ENCODE measurements at places on chromosomes 6 and 20.
A peak's percentile ranks its signal among the peaks of the same experiment; 100 is the strongest.

GRCh38 chr6:158910484-158911440 lies 89.2 kb downstream of the RSPH3 start:
- no peak for DNase-seq

DNA sequence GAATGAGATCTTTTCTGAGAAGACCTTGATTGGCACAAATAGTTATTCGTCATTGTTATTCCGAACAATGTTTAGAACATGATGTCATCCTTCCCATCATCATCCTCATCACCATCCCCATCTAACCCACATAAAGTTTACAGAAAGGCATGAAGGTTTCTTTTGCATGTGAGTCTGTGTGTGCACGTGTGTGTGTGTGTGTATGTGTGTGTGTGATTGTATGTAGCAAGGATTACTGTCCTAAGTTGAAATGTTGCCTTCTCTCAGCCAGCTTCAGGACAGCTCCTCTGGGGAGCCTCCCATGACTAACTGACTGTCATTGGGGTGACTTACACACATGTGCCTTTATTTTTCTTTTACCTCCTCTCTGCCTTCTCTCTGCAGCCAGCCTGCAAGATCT lies 113.5 kb downstream of the SLC22A3 start:
- no peak for DNase-seq

GRCh38 chr20:25011831-25012241 lies 19.3 kb upstream of the APMAP start:
- no peak for DNase-seq

DNA sequence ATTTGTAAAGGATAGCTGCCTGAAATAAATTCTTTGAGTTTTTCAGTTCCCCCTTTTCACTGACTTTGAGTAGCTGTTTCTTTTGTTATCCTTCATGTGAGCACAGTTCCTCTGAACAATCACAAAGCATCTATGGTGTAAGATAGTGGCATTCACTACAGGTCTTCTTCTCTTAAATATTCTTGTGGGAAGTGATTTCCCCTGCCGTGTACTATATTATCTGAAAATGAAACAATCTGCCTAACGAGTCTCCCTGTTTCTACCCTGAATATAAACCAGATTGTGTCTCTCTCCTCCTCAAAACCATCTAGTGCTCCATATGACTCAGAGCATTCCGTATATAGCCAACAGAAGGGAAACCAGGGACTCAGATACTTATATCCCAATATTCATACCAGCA lies 380.1 kb upstream of the SOX4 start:
- DNase-seq = no peak

- peak; percentile 47 for DNase-seq
Measured at GRCh38 chr20:62822788-62823651, 6.2 kb downstream of the COL9A3 start.

GRCh38 chr6:123648723-123649122 lies 12.0 kb upstream of the TRDN start:
- DNase-seq = no peak

GRCh38 chr6:141594874-141595273 lies 537.9 kb upstream of the GJE1 start:
- no peak for DNase-seq

DNA sequence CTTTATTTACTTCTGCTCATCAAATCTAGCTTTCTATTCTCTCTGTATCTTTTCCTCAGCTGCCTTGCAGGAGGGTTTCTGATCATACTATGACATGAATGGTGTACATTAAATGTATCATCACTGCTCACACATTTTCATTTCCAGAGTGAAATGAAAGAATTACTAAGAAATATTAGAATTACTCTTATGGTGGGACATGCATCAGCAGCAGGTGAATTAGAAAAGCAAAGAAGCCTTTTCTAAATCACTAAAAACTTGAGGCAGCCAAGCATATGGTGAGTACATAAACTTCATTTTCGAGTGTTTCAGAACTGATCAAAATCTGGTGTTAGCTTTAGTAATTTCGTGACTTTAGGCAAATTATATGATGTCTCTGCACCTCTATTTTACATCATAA lies 23.6 kb downstream of the IL17A start:
- DNase-seq = no peak

GRCh38 chr6:137121401-137121997 lies 51.9 kb downstream of the IL22RA2 start:
- no peak for DNase-seq

GRCh38 chr6:30234356-30234755 lies 21.1 kb upstream of the TRIM26 start:
- DNase-seq = no peak

DNA sequence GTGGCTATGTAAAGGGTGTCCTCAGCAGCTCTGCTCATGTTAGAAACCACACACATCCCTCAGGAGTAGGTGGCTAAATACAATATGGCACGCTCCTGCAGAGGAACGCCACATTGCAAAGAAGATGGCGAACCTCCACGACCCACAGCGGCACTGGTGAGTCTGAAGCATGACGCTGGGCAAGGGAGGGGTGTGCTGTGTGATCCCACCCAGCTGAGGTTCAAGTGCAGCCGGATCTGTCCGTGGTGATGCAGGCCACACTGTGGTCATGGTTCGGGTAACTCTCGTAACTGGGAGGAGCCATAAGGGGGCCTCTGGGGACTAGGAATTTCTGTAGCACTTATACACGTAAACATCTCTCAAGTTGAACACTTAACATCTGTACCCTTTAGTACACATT lies 23.4 kb upstream of the APMAP start:
- DNase-seq = no peak

DNA sequence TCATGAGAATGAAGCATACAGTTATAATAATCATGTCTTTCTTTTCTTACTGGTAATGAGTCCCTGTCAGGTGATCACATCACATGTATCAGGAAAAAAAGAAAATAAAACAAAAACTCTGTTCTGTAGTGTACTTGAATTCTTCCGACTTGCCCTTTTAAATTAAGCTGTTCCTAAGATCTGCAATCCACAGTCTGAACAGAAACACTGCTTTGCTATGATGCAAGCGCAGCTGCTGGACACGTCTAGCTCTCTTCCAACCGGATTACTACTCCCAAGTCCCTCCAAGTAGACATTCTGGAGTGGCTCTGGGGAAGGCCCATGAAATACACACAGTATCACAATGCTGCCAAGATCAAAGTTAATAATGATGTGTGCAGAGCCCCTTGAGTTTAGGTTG lies 83.7 kb downstream of the FYN start:
- DNase-seq = no peak

GRCh38 chr20:23125625-23126191 lies 39.6 kb upstream of the CD93 start:
- DNase-seq = no peak

DNA sequence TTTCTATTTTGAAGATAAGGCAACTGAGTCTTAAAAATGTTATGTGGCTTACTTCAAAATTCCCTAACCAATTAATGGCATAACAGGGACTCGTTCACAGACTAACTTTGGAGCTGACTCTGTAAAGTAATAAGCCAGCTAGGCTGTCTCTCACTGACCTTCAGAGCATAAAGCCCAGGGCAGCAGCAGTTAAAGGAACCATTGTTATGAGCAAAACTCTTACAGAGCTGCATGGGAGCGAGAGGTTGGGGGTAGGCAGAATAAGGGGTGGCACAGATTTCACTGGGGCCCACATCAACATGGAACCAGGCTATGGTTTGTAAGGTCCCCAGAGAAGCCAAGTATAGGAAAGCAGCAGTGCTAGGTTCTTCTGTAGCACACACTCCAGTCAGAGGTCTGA lies 637.8 kb downstream of the RFPL4B start:
- no peak for DNase-seq

DNA sequence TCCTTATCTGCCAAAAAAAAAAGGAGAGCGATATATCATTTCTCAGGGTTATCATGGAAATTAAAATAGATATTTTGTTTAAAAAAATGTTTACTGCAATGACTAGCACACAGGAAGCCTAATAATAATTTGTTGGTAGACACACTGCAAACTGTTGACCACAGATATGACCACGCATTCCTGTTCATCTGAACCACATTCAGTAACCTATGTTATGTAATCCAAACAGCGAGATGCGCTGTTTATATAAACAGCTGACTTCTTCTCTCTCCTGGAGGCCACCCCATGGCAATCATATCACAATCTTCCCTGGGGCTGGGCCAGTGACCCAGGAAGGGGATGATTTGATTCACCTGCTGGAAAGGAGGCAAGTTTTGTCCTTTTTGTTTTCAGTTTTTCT lies 129.3 kb upstream of the UST start:
- DNase-seq = no peak

DNA sequence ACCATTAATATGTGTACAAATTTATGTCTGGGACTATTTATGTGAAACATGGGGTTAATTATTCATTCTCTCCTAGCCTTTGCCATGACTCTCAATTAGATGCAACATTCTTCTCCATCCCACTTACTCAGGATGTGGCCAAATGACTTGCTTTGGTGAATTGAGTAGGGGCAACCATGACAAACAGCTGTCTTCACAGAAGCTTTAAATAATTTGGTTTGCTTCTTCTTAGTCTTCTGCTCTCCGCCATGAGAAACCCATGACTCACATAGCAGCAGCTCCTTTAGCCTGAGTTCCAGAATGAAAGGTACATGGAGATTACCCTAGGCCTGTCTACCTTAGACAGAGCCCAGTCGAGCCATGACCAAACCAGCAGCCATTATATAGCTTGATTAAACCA lies 74.7 kb downstream of the FRK start:
- no peak for DNase-seq

DNA sequence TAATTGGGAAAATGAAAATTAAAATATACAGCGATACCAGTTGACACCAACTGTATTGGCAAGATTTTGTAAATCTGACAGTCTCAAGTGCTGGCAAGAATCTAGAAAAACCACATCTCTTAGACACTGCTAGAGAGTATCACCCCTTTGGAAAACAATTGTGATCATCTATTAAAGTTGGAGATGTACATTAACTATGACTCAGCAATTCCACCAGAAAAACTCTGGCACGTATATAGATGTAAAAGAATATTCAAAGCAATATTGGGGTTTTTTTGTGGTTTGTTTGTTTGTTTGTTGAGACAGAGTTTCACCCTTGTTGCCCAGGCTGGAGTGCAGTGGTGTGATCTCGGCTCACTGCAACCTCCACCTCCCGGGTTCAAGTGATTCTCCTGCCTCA lies 142.9 kb downstream of the HACE1 start:
- no peak for DNase-seq

DNA sequence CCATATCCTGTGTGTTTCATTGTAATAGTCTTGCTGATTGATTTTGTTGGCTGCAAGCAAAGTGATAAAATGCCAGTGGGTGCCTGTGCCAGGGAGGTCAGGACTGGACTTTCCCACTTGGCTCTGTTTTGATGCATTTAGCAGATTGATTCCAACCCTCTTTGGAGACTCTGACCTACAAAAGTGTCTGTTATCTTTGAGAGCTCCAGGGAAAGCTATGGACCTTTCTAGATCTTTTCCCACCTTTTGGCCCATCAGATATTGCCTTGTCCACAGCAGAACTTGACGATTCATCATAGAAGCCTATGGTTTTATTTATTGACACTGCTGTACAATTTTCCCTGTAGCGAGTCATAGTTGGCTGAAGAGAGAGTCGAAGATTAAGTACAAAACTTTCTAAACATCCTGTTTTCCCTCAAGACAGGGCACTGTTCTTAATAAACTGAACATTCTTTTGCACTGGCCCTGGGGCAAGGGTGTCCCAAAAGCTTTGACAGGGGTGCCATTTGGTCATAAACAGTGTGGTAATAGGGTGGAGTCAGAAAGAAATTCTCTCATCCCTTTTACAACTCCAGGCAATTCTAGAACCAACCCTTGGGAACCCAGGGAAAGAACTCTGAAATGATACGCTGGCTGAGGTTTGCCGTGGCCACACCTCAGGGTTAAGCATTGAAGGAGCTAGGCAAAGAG lies 53.7 kb downstream of the E2F3 start:
- no peak for DNase-seq

- DNase-seq = no peak
Measured at GRCh38 chr6:79385893-79386292, 151.3 kb downstream of the LCA5 start.

DNA sequence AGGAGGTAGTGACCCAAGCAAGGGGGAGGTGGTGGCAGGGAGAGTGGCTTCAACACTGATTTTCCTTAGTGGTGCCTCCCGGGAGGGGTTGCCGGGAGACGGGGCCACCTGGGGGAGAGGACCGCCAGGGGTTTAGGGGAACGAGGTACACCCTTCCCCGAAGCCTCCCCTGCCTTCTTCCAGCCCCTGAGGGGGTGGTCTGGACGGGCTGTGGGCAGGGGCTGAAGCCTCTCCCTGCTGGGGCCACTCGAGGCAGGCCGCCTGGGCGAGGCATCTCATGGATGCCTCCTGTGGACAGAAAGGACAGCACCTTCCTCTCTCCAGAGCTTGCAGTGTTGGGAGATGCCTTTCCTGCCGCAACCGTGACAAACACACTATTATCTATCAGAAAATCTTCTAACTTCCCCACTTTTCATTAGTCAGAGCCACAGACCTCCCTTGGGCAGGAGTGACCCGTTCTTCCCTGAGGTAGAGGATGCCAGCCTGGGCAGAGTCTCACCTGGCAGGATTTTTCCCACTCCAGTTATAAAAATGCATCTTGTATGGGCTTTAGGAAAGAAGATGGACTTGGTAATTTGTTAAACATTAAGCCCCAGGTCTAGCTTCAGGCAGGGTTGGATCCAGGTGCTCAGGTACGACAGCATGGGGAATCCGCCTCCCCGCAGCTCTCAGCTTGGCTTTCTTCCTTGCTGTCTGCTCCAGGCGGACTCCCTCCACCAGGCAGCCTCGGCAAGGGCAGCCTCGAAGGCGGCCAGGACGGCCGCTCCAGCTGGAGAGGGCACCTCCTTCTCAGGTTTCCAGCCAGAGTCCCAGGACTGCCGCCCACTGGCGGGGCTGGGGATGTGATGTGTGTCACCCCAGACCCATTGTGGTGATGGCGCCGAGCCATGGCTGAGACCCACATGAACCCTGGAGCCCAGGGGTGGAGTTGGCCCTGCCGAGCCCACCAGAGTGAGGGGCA lies 11.0 kb downstream of the HRH3 start:
- DNase-seq = no peak

GRCh38 chr6:69758214-69758613 lies 38.6 kb downstream of the LMBRD1 start:
- DNase-seq = no peak

- DNase-seq = no peak
Measured at GRCh38 chr6:108020472-108021116, 53.9 kb downstream of the OSTM1 start.

- no peak for DNase-seq
Measured at GRCh38 chr6:64081453-64081852, 445.9 kb downstream of the PHF3 start.

All from NCI-H1092 (cell line).